ENCODE measurements at places on chromosomes 4 and X.

- DNase-seq, result no peak
These were observed 654.5 kb downstream of the STIM2 start for GRCh38 chr4:27515140-27515539.

DNA sequence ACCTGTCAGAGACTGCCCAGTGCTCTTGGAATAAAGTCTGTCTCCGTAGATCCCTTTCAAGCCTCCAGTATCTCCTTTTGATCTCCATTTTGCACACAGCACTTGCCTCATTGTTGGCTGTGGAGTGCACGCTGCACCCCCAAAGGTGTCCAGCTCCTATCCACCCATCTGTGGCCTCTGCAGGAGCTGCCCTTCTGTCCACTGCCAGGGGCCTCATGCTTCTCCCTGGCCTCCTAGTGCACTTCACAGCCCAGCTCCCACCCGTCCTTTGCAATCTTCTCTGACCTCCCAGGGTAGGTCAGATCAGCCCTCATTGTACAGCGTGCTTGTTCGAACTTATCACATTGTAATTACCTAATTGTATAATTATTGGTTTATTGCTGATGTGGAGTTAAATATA lies 18.9 kb downstream of the KIT start:
- DNase-seq, result no peak

GRCh38 chr4:183249854-183250253 lies 70.2 kb downstream of the CLDN22 start:
- peak; percentile 8 for DNase-seq

GRCh38 chr4:7902101-7902553 lies 37.5 kb downstream of the AFAP1 start:
- no peak for DNase-seq

- DNase-seq, result no peak
These were observed 39.3 kb downstream of the AFM start for GRCh38 chr4:73520821-73521220.

DNA sequence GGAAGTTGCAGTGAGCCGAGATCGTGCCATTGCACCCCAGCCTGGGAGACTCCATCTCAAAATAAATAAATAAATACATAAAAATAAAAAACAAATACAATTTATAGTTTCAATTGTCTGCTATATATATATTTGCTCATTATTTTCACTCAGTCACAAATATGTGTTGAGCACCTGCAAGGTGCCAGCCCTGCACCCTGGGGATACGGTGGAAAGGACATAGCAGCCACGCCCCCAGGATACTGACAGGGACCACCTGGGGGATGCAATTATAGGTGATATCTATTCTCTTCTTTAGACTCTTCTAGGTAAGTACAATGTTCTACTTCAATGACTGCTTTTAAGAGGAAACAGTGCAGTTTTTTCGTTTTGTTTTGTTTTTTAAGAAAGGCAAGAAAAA lies 85.0 kb downstream of the JAKMIP1 start:
- no peak for DNase-seq

DNA sequence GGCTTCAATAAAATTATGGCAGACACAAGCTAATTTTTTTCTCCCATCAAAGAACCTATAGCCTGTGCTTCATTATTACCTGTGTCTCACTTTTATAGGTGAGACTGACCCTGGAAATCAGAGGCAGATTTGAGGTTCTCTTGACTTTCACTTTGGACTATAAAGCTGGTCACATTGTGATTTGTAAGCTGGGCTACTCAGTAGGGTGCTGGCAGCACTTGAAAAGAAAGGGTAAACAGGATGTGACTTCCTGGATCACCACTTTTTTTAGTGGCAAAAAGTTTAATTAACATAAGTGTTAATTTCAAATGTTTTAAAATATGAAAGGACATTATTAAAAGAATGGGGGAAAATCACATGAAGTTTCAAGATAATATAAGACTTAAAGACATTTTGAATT lies 50.6 kb upstream of the GATB start:
- no peak for DNase-seq

DNA sequence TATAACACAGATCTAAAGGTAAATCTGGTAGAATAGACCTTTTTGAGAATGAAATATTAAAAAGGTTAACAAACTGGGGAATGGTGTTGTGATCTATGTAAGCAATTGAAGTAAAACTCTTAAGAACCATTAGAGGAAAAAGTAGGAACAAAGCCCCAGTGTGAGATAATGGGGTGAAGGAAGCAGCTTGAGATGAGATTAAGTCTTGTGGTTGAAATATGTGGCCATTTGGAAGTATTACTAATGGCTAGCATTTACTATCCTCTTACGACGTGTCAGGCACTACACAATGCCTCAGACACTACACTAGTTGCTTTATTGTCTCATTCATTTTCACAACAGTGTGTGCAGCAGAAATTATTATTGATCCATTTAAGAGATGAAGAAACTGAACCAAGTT lies 25.9 kb upstream of the NDNF start:
- DNase-seq, result no peak

GRCh38 chrX:133005042-133005441 lies 46.6 kb upstream of the HS6ST2 start:
- no peak for DNase-seq

DNA sequence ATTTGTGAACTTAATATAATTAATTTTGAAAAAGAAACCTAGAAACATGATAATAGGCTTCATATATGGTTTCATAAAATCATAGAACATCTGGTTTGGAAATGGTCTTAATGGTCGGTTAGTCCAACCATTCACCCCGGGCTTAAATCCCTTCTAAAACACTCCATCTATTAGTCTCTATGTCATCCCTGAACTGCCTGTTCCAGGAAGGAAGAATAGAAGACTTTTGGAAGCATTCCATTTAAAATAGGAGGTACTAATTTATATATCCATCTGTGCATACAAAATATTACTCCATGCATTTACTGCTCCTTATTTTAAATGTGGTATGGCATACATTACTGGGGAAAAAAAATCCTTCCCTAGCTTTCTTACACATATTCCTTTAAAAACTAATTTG lies 262.2 kb upstream of the DDX53 start:
- no peak for DNase-seq

DNA sequence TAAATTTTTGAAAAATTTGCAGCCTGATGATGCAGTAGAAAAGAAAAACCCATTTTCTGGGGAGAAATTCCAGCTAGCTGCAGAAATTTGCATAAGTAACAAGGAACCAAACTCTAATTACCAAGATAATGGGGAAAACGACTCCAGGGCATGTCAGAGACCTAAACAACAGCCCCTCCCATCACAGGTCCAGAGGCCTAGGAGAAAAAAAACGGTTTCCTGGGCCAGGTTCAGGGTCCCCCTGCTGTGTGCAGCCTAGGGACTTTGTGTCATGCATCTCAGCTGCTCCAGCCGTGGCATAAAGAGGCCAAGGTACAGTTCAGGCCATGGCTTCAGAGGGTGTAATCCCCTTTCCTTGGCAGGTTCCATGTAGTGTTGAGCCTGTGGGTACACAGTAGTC lies 733.7 kb upstream of the CT83 start:
- DNase-seq, result no peak

DNA sequence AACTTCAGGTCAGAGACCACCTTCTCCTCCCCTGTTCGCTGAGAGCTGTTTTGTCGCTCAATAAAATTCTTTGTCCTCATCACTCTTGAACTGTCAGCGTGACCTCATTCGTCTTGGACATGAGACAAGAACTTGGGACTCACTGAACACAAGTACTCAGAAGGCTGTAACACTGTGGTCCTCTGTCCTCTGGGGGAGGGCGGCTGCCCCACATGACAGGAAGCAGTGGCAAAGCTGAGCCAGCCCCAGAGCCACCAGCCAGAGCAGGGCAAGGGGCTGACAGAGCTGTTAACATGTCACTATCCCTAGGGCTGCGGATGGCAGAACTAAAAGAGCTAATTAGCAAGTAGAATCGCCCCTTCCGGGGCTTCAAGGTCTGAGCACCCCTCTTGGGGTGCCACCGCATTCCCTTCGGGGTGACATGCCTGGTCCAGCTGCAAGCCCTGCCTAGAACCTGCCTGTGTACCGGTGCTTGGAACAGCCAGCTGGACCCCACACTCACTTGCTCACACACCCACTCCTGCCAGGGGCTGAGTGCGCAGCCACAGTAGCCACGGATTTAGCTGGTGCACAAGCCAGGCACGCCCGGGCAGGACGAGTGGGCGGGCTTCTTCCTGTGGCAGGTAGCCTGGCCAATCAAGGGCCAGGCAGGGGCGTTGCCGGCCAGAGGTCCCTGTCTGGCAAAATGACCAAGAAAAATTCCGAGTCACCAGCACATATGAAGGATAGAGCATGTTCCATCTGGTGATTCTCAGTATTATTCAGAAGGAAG lies 648.6 kb upstream of the AGA start:
- no peak for DNase-seq

DNA sequence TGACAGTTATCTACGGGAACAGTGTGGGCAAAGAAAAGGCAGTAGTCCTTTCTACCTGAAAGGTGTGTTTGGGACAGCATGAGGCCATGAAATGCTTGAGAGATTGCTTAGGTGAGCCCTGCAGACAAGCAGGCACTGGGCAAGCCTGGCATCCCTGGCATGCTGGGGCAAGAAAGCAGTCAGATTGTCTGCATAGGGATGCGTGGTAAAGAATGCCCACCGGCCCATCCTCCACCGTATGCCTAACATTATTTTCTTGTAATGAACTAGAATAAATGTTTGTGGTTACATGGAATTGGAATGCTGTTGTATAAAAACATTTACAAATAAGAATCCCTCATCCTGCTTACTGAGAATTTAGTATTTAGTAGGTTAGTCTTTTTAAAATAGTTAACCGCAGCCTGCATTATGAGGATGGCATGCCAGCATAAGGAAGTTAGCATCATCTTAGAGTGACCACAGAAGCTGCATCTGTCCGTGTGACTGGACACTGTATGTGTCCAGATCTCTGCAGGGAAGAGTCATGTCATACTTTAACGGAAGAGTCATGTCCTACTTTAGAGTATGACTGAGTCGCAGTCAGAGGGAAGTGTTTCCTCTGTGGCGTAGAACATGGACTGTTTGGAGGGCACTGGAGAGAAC lies 18.9 kb downstream of the ZBTB49 start:
- no peak for DNase-seq

DNA sequence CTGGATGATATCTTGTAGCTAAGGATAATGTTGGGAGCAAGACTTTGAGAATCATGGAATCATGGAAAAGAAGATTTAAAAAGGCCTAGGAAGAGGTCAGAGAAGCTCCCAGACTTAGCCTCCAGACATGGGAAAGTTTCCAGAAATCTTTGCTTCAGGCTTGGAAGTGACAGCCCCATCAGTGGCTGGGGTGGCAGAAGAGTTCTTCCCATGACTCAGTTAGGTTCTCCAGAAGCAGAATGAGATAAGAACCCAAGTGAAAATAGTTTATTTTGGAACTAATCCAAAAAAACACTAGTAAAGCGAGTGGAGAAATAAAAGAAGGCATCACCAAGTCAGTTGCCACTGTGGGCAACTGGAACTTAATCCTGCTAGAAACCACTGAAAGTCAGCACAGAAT lies 506.9 kb downstream of the MID1IP1 start:
- no peak for DNase-seq

GRCh38 chr4:8761167-8761823 lies 110.3 kb downstream of the HMX1 start:
- no peak for DNase-seq

DNA sequence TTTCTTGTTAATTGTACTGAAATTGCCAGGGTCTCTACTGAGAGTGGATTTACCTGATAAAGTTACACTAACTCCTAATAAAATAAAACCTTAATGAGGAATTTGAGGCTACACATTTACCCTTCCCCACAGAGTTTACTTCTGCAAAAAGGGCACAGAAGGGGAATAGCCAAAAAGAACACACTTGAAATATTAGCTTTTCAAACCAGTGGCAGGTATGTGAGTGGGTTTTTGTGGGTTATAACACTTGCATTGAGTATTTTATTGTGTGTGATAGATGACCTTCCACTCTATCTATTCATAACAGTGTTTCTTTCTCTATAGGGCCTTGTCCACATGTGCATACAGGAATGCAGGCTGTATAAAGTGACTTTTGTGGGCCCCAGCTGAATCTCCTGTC lies 5.0 kb upstream of the GPR174 start:
- no peak for DNase-seq

DNA sequence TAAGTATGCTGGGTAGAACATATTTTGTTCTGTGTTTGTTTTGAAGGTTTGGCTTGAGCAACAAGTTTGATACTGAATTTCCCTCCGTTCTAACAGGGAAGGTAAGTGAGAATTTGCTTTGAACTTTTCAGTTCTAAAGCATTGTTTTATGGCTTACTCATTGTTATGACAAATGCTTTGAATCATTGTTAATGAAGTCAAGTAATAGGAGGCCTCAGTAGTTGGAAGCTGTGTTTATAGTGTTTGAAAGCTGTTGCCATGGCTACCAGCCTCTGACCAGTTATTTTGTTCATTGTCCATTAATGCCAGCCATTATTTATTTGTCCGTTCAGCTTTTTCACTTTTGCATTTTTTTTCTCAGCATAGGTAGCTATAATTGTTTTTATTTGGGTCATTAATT lies 14.4 kb downstream of the CHIC1 start:
- no peak for DNase-seq

- DNase-seq, result no peak
These were observed 260.3 kb upstream of the TENM3 start for GRCh38 chr4:181982856-181983255.

GRCh38 chr4:87491436-87491835 lies 37.7 kb downstream of the SPARCL1 start:
- no peak for DNase-seq

GRCh38 chr4:127140306-127140705 lies 492.5 kb upstream of the INTU start:
- DNase-seq, result no peak

- DNase-seq, result no peak
These were observed 133.6 kb downstream of the CPE start for GRCh38 chr4:165512424-165512823.

GRCh38 chr4:15658136-15658770 lies 3.1 kb upstream of the FBXL5 start:
- no peak for DNase-seq

DNA sequence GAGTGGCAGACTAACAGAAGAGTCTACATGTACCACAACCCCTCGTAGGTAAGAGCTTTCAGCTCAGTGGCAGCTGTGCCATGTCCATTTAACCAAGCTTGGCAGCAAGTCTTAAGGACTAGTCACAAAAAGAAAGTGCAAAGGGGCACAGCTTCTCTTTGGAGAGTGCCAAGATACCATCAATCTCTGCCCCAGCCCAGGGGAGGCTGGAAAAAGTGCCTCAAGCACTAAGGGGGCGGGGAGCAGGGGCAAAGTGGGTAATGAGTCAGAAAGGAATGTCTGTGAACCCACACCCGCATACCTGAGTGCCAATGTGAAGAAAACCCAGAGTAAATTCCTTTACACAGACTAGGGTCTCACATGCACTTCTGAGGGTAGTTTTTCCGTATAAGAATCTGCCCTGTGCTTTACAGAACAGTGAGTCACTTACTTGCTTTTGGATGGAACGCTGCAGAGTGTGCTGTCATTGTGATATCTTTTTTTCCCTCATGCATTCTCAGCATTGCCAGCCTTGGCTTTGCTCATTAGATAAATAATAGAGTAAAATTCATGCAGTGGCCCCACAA lies 219.8 kb downstream of the ZNF674 start:
- no peak for DNase-seq

GRCh38 chrX:108199691-108200090 lies 108.1 kb downstream of the ATG4A start:
- no peak for DNase-seq

GRCh38 chr4:7135389-7135746 lies 57.0 kb upstream of the SORCS2 start:
- no peak for DNase-seq
